ENCODE measurements at places on chromosomes 2 and 18. TPM values are rescaled to one million over a fixed set of nuclear protein-coding genes. Genes with fewer than 3 reads are reported as not detected.

DNA sequence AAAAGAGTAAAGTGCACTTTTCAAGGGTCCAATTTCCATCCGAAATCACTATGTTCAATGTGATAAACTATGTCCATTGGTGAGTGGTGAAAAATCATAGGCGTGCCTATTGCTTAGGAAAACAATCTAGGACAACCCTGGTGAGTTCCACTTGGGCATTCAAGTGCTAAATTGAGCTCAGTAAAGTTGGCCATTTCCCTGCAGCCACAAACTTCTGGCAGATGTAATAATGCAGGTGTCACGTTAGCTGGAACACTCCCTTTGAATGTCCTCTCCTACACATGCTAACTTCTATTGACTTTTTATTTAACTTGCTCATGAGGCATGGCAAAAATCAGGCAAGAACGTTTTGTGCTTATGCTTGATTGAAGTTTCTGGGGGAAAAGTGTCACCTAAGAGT is 67.1 kb downstream of the CPS1 start:
- no peak for DNase-seq

DNA sequence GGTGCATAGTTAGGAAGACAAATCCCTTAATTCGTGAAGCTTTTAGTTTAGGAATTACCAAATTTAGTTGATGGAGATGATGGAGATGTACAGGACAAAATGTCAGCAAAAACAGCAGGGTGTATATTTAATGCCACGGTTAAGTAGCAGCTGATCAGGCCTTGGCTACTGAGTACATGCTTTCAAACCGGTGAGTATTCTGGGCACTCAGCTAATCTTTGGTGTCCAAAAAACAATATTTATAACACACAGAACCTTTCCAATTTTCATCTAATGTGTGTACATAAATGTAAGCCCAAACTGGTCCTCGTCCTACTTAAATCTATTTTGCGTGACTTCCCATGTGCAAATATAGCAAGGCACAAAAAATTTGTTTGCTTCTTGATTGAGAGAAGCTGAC is 703.4 kb upstream of the LINC00305 start:
- DNase-seq, result no peak

DNA sequence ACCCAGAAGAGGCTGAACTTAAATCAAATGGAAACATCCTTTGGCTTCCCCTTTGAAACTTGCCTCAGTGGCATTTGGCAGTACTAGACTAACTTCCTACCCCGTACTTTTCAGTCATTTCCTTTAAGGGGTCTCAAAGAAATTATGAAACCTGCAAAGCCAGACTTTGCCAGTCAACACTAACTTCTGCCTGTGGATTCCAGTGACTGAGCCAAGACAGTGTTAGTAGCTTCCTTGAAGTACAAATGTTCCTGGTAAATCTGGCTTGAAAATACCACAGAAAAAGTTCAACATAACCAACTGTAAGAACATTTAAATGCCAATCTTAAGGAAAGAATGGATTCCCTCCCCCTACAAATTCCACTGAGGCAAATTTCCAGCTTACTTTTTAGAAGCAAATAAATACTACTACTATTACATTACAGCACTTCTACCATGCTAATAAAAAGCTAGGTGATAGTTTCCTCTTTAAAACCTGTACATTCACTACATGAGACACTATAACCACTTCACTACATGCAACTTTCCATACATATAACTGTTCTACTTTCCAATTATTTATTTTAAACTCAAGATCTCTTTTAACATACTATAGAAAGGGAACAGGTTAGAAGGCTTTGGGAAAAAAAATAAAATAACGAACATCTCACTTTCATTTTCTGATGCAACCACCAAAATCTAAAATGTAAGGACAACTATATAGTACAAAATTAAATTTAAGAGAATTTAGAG is 2.4 kb downstream of the PELI1 start:
- DNase-seq, result no peak

DNA sequence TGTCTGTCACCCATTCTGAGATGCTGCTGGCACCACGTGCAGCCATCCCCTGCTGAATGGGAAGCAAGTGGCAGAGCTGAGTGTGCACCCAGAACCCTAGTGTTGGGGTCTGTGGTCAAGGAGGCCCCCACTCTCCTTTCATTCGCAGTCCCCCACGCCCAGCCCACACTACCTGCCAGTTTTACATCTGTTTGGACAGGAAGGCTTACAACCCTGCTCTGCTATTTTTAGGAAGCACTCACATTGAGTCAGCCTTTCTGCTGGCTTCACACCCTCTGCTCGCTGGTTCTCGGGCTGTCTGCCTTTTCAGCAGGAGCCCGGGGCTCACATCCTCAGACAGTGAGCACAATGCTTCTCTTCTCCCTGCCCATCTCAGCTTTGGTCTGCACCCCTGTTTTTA is 10.7 kb upstream of the ADCY3 start:
- no peak for DNase-seq

- DNase-seq, result no peak
Measured at GRCh38 chr2:85511008-85511811, 27.8 kb upstream of the MAT2A start.

- no peak for DNase-seq
Measured at GRCh38 chr18:45355944-45356520, 259.2 kb upstream of the SLC14A2 start.

DNA sequence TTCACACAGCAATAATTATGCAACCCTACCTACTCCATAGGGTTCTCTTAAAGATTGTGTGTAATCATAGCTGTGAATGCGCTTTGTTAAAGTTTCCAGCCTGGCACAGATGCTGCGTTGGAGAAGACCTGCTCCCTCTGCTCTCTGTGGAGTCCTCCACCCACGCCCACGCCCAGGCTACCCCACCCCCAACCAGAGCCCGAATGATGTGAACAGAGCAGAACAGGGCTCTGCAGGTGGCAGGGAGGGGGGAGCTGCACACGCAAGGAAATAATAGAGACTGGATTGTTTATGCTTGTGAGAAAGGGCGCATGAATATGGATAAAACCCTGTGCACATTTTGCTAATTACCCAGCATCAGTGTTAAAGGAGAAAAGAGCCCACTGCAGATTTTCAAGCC is 447.5 kb downstream of the BCL11A start:
- no peak for DNase-seq

DNA sequence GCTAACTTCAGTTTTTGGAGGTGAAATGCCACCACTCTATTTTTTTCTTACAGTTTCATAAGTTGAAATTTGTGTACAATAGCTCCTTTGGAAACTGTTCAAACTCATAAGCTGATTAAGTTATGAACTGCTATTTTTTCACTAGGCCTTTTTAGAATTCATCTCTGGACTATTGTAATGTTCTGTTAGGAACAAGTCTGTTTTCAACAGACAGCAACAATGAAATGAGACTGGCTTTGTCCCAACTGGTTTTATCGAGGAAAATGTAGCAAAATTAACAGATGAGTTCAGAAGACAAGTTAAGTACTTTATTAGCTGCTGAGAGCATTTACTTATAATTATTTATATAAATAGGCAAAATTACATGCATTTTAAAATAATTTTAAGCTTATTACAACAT is 310.6 kb downstream of the ZNF804A start:
- no peak for DNase-seq

GRCh38 chr2:240129731-240130392 is 6.2 kb downstream of the COPS9 start:
- DNase-seq, result no peak

GRCh38 chr2:96218508-96219131 is 10.0 kb upstream of the STARD7 start:
- no peak for DNase-seq

GRCh38 chr2:234271338-234271737 is 220.8 kb downstream of the SPP2 start:
- no peak for DNase-seq

The UPP2 gene
- polyA plus RNA-seq, result 6.7 TPM

The FAM117B gene
- polyA plus RNA-seq, result 33.0 TPM

The RAB27B gene
- 0.56 TPM for polyA plus RNA-seq

The STPG4 gene
- polyA plus RNA-seq, result not detected

Measured in left renal pelvis (tissue), 4 donors.